ENCODE measurements at places on chromosomes 7 and 10. TPM values are rescaled to one million over a fixed set of nuclear protein-coding genes. Genes with fewer than 3 reads are reported as not detected.

TEX47 gene
- polyA plus RNA-seq = not detected

TRUB1 gene
- 14.3 TPM for polyA plus RNA-seq

LIMK1 gene
- 23.2 TPM for polyA plus RNA-seq

GRCh38 chr10:72133517-72133916 lies 45.2 kb upstream of the SPOCK2 start:
- H3K27ac ChIP-seq = no peak overlapping the region
- no peaks in the 10 kb centered on the region for H3K36me3 ChIP-seq
- no peak for DNase-seq
- H3K27me3 ChIP-seq = no peaks in the 10 kb centered on the region
- H3K4me1 ChIP-seq = no peaks in the 10 kb centered on the region

DNA sequence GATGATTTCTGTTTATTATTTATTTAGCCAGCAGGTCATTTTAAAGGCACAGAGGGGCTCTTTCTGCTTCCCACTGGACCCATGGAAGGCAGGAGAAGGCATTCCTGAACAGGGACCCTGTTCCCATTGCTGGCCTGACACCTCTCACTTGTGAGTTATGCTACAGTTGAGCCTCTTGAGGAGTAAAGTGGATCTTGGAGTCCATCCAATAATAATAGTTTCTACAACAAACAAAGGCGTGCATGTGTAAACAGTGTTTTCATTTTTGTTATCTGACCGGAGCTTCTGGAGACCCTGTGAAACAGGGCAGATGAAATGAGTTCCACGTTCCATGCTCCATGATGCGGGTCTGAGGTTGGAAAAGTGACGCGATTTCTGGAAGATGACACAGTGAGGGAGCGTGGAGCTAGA lies 127.3 kb upstream of the HABP2 start:
- no peaks in the 10 kb centered on the region for H3K36me3 ChIP-seq
- H3K27me3 ChIP-seq = no peaks in the 10 kb centered on the region
- no peaks in the 10 kb centered on the region for H3K4me1 ChIP-seq
- no peak overlapping the region for H3K4me3 ChIP-seq
- DNase-seq = no peak
- no peak overlapping the region for H3K27ac ChIP-seq

- DNase-seq = no peak
- H3K27ac ChIP-seq = no peak overlapping the region
- peaks cover 22% of the 10 kb centered on the region for H3K4me1 ChIP-seq
- H3K27me3 ChIP-seq = no peaks in the 10 kb centered on the region
Observed at GRCh38 chr7:132118641-132119040, 457.6 kb downstream of the PLXNA4 start.

DNA sequence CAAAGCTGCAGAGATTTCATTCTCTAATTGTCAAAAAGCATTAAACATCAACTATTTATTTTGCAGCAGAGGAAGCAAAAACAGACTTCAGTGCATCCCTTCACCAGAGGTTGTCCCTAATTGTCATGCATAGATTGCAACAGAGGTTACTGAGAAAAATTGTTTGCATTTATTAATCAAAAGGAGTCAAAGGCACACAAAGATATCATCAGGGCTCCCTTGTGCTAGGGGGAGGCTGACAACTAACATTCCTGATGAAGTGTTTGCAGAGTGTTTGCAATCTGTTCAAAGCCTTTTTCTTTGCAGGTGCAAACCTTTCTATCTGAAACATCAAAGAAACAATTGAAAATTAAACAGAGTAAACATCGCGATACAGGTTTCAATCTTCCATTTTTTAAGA lies 227.5 kb downstream of the TEX36 start:
- H3K4me1 ChIP-seq = no peaks in the 10 kb centered on the region
- H3K4me3 ChIP-seq = no peak overlapping the region
- H3K27ac ChIP-seq = no peak overlapping the region
- H3K36me3 ChIP-seq = no peaks in the 10 kb centered on the region
- DNase-seq = no peak

GRCh38 chr10:121326905-121327304 lies 271.3 kb downstream of the FGFR2 start:
- no peaks in the 10 kb centered on the region for H3K36me3 ChIP-seq
- peaks cover 55% of the 10 kb centered on the region for H3K4me1 ChIP-seq

Data from keratinocyte (primary cell).